Stimulated activated CD4-positive, alpha-beta T cell treated with anti-CD3 and anti-CD28 coated beads, Interleukin-2, amount 100 ng/mL, for 48 hours (primary cell): ENCODE measurements at places on chromosomes 7 and 10.

DNA sequence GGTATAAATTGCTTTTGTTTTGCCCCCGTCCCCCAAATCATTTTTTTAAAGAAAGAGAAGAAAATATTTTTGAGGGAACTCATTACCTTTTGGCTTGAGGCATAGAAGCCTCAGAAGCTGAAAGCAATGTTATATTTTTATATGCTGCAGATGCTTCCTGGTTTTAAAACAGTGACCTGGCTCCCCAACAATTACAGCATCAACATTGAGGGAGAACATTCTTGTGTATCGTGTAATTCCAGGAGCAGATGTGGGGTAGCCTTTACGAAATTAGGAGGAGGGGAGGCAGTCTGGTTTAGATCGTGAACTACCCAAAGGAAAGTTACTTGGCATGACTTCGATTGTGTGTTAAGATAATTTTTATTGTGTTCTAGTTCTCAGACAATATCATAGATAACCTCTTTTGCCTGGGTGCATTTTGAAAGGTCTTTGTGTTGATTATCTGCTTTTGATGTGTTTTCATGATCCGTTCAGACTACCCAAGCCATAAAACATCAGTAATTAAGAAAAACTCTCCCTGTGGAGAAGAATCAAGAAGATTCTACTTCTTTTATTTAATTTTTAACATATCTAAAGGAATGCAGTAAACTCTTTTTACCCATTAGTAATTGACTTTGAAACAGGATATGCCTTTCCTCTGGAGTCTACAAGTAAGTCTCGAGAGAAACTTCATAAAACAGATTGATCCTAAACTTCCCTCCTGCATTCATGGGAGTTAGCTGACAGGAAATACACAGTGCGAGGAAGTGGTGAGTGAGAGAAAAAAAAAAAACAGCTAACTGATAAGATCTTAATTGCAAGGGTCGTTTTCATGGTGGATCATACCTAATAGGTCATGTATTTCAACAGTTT is 141.4 kb downstream of the KIAA1217 start:
- DNase-seq, result no peak

DNA sequence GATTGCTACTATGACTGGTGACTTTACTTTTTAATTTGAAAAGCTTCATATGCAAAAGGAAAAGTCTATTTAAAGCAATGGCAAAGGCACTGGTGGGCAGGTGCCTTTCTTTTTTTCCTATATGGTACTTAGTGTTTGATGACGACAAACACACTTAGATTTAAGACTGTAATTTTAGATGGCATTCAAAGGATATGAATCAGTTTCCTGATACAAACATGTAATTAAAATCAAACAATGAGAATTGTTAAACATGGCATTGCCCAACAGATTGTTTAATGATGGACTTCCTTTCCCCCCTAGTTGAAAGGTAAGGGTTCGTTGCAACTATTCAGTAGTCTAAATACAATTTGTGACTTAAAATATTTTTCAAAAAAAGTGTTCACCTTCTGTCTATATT is 106.5 kb upstream of the SEMA3C start:
- DNase-seq, result no peak

- no peak for DNase-seq
Observed at GRCh38 chr10:49322371-49323170, 23.6 kb downstream of the C10orf71 start.

DNA sequence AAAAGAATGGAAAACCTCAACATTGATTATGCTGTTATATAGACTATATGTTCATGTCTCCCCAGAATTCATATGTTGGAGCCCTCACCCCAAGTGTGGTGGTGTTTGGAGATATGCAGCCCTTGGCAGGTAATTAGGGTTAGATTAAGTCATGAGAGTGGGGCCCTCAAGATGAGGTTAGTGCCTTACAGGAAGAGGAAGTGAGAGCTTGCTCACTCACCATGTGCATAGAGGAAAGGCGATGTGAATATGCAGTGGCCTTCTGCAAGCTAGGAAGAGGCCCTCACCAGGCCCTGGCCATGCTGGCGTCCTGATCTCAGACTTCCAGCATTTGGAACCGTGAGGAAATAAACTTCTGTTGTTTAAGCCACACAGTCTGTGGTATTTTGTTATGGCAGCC is 14.8 kb downstream of the ZNF33A start:
- no peak for DNase-seq

GRCh38 chr7:37193087-37193774 is 255.4 kb downstream of the ELMO1 start:
- DNase-seq, result no peak

DNA sequence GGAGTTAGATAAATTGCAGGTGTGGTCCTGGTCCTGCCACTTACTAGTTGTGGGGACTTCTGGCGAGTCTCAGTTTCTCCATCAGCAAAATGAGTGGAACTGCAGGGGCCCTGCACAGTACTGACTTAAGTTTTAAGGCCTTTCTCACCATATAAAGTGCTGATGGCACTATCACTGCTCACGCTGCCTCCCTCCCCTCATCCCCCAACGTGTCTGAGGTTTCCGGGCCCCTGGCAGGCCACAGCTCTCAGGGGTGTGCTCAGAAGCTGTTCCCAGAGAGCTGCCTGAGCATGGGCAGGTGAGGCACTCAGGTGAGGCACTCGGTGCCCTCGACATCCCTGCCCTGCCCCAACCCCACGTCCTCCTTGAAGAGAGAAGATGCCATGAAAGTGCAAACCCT is 74.2 kb downstream of the VOPP1 start:
- no peak for DNase-seq
